Hematopoietic multipotent progenitor cell treated with erythropoietin and hydrocortisone succinate and interleukin-3 and kit ligand, for 6 days (in vitro differentiated cells): ENCODE measurements at places on chromosomes 12 and 14.

- no peak for DNase-seq
These were observed 267.9 kb downstream of the BCL11B start for GRCh38 chr14:99004112-99004511.

DNA sequence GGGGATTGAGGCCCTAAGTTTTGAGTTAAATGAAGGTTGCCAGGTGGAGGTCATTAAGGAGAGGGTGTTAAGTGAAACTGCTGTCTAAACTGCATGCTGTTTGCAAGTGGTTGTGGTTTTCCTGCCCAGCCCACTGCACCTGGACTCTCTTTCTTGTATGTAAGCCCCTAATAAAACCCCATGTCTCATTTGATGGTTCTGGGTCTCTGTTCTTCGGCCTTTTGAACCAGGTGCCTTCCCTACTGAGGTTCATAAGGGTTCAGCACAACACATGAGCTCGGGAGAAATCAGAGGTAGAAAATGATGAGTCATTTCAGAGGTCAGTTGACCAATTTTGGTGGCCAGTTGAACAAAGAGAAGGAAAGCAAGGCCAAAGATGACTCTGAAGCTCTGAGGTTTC, 382.5 kb downstream of the RPS29 start:
- no peak for DNase-seq

DNA sequence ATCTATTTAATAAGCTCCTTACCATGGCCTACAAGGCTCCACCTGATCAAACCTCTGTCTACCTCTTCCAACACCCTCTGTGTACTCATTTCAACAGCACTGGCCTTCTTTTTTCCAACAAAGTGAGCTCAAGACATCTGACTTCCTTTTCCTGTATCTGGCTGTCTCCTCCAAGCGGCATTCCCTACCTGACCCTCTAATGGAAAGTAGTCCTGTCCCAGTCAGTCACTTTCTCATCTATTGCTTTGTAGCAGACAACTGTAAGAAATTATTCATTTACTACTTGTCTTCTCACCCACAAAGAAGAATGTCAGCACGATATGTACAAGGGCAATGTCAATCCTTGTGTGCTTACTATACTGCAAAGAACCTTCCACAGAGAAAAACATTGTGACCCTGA, 149.6 kb downstream of the MED13L start:
- no peak for DNase-seq

DNA sequence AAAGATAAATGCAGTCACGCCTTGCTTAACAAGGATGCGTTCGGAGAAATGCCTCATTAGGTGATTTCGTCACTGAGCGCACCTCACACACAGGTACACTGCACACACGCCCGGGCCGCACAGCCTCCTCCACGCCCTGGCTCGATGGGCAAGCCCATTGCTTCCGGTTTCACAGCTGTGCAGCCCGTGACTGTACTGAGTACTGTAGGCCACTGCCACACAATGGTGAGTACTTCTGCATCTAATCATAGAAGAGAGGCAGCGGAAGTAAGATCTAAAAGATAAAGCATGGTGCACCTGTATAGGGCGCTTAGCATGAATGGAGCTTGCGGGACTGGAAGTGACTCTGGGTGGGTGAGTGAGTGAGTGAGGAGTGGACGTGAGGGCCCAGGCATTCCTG, 4.3 kb downstream of the RIMBP2 start:
- DNase-seq, result no peak

DNA sequence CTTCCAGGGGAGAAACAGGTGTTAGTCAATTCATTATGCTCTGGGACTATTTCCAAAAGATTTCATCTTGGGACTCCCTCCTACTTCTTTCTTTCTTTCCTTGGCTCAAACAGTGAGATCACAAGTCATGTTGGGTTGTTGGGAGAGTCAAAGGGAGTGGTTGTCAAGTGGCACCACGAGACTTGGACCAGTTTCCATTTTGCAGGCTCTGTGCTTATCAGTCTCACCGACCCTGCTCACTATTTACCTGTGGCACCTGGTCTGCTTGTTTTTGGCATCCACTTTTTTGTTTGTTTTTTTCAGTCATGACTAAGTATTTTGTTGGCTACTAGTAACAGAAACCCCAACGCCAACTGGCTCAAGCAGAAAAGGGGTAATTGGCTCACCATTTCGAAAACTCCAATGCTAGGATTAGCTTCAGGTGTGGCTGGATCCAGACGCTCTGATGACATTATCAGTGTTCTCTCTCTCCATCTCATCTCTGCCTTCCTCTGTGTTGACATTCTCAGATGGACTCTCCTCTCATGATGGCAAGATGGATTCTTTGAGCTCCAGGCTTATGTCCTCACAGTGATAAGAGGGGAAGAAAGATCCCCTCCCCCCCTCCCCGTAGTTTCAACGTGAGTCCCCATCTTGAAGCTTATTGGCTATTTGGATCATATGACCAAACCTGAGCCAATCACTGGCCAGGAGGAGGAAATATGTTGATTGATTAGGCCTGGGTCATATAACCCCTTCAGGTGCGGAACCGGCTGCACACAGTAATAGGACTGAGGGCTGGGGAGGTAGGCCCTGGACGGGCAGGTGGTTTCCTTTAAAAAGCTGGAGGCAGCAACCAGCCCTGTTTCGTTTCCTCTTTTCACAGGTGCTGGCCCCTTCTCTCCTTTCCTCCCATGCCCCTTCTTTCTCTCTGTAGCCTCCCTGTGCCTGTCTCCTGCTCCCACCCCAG, 84.2 kb downstream of the AACS start:
- DNase-seq, result no peak

GRCh38 chr14:35458442-35458841, 53.9 kb upstream of the NFKBIA start:
- no peak for DNase-seq

- DNase-seq, result no peak
These were observed 19.4 kb downstream of the B4GALNT3 start for GRCh38 chr12:479161-479560.

DNA sequence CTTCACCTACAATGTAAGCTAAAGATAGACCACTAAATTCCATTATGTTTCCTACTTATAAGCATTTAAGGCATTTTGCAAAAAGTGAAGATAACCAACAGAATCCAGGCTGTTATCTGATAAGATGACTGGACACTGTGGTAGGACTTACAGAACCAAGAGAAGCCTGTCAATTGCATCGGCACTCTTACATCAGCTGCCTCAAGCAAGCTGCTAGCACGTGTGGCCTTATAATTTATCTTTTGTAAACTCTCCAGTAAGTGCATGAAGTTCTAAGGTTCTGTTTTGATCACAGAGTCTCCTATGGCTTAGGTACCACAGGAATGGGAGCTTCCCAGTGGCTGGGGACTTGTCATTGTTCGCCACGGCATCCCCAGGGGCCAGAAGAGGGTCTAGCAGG, 88.7 kb downstream of the TRAFD1 start:
- peak; percentile 10 for DNase-seq

GRCh38 chr14:74913986-74914573, 9.0 kb downstream of the RPS6KL1 start:
- DNase-seq, result peak; percentile 75

DNA sequence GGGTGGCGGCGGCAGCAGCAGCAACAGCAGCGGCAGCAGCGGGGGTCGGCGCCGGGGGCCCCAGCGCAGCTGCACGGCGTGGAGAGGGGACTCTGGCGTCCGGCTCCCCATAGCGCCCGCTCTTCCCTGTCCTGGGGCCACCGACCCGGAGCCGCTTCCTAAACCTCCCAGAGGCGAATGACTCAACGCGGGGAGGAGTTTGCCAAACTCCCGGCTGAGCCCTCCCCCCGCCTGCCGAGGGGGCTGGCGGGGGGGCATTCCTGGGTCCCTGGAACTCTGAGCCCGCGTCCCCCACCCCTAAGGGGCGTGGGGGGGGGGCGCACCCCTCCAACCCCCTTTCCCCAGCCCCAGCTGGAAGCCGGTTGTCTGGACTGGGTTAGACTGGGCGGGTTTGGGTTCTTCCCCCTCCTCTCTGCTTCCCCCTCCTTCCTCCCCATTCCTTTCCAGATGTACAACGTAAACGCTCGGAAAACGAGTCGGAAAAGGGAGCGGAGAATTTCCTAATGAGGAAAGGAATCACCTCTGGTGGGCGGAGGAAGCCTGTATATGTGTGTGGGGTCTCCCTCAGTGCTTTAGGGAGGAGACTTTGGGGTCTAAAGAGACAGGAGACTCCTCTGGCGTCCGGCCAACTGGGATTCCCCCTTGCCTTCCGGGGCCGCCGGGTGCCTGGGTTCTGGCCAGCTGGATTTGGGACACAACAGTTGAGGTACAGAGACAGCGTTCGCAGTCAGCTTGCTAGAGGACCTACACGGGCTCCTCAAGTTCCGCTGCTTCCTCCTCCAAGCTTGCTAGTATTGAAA, at the start of gene ITGA5:
Gene ITGA5, minus strand, starts transcription at position 179 of the 800 bp plus-strand sequence. Its CDS starts 68 bp downstream, at position 111.
- peak; percentile 62 for DNase-seq

GRCh38 chr14:86652526-86652925, 1122.6 kb downstream of the FLRT2 start:
- DNase-seq, result no peak

DNA sequence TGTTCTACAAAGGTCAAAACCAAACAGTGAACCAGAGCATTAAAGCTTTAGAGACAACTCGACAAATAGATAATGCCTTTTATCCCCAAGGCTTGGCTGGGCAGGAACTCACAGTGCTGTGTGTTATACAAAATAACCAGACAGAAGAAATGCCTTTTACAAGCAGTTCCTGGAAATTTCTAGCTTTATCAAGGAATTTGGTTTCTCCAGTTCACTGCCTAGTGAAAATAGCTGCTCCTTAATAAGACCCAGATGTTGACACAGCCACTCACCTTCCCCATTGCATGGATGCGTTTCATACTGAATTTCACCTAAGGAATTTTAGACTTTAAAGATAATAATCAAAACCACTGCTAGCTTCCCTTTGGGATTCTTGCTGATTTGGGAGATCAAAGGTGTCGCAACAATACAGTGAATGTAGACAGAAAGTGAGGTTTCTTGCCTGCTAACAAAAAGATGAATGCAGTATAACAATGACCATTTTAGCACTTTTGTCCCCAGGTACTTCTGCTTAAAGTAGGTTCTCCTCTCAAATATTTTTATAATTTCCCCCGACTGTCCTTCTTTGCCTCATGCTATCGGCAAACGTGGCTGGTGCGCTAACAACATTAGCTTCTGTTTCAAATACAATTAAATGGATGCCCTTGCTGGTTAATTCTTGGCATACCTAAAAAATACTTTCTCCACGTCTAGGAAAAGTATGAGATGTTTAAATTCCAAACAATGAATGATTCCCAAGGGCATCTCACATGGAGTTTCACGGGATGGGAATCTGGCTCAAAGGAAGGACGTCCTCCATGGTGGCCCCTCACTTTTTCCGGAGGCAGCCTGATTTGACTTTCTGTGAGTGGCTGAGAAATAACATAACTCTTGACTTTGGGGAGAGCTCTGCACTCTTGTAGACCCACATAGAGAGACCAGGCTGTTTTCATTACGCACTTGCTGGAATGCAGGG, 162.4 kb downstream of the C12orf75 start:
- no peak for DNase-seq

GRCh38 chr14:58243790-58244555, 670 bp upstream of the PSMA3 start:
- DNase-seq, result peak; percentile 80

DNA sequence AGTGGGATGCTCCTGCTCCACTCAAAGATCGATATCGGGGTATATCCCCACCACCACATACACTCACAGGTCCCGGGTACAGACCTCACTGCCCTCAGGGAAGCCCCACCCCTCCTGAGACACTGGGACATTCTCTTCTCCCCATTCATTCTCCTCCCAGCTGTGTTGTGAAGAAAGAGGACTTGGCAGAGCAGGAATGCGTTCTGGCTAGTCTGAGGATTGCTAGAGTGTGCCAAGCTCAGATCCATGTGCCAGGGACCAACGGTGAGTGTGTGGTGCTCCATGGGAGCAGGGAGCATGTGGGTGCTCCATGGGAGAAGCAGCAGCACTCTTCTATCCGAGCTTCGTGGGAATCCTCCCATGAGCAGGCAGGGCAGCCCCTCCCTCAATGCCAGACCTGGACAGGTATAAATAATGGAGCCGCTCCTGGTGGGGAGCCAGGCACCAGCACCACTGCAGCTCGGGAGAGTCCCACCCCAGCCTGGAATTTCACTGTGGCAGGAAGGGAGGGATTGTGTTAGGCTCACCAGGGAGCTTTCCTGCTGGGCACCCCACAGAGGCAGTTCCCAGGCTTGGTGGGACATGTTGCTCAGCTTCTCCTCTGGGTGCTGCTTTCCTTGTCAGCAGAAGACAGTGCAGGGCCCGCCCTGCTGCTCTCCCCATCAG, 2.3 kb upstream of the KRT5 start:
- no peak for DNase-seq

GRCh38 chr14:92143962-92144361, 22.2 kb downstream of the CPSF2 start:
- no peak for DNase-seq

GRCh38 chr12:102976609-102977280, 19.3 kb downstream of the ASCL1 start:
- no peak for DNase-seq

DNA sequence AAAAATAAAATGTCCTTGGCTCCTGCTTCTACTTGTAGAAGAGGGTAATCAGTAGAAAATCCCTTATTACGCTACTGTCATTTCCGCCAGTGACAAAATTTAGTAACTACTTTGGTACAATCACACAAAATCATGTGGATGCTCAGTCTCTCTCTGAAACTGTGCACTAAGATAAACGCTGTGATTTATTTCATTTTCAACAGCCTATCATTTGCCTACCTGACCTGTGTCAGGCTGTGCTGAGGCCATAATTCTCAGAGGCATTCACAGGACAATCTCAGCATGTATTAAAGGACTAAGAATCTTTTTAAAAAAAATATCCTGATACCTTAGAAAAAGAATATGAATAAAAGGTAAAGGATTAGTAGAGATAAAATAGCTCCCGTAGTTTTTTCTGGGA, 226.0 kb downstream of the RASSF9 start:
- no peak for DNase-seq

- DNase-seq, result no peak
These were observed 17.7 kb downstream of the GDF11 start for GRCh38 chr12:55760663-55761062.

- DNase-seq, result no peak
These were observed 1144.8 kb downstream of the AACS start for GRCh38 chr12:126210026-126210425.

DNA sequence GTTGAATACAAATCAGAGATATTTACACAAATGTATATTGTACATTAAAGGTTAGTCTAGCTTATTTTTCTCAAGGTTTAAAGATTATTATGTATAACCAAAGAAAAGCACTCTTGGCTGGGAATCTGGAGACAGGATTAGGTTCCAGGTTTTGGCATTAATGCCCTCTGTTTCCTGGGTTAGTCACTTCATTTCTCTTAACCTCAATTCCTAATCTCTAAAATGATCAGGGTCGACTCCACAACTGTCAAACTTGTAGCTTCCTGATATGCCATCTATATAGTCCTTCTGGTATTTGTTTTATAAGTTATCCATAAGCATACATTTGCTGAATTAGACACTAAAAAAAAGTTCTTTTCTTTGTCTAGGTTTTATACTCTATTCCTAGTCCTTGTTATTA, 2.6 kb downstream of the ITPR2 start:
- DNase-seq, result peak; percentile 56

DNA sequence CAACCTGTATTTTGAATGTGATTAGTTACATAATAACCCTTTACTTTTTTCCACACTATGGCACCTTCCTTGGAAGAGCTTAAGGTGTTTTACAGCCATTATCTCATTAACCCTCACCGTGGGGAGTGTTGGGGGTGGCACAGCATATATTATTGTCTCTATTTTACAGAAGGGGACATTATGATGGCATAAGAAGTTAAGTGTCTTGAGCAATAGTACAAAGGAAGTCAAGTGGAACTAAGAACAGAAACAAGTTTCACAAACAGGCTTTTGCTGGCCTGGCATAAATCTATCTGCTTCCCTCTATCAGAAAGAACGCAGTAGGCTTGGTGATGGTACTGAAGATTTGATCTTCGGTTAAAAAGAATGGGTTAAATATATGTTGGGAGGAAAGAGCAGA, 169.7 kb upstream of the OTX2 start:
- no peak for DNase-seq

GRCh38 chr12:4210183-4210582, 63.4 kb upstream of the CCND2 start:
- no peak for DNase-seq
